ENCODE measurements at places on chromosomes 7 and 10.
A peak's percentile ranks its signal among the peaks of the same experiment; 100 is the strongest.

DNA sequence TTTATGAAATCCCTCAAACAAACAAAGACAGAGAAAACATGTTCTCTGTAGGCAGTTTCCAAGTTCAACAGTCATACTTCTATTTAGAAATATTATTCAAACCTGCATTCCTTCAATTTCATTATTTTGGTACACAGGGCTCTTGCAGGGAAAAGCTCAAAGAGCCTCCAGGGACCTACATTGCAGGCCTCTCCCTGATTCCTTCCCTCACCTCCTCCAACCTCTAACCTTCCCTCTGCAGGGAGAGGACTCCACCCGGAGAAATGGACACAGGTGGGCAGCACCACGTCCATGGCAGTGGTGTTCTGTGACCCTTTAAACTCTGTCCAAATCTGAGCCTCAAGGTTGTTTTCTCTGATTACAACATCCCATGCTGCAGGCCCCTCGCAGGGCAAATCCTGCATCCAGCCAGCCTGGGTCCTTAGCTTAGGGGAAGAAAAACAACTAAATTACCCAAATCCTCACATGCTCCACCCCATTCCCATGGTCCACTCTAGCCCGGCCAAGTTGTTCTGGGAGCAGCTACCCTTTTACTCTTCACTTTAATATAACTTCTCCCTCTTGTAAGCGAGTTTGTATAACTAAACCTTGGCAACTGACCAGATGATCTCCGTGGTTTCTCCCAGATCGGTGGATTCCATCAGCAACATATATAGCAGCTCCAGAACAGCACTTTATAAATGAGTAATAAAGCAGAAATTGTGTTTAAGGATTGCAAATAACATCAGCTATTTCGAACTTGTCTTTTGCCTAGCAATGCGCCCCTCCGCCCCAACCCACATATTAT is 129.8 kb downstream of the CUBN start:
- DNase-seq, result peak; percentile 81

DNA sequence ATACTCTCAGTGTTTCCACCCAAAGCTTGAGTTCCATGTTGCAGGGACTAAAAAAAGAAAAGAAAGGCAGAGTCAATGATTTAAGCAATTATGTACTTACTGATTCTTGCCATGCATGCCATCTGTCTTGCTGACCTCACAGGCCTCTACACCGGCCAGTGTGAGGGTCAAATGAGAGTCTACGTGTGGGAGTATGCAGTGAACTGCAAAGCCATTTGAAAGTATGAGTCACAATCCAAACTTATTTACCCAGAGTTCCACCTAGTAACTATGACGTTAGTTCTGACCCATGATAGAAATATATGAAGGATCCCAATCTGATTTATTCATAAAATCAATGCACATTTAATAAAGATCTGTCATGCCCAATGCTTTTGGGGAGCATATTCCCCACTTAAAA is 26.5 kb downstream of the PDE1C start:
- DNase-seq, result peak; percentile 83

GRCh38 chr7:15855525-15856109 is 169.1 kb upstream of the MEOX2 start:
- no peak for DNase-seq

DNA sequence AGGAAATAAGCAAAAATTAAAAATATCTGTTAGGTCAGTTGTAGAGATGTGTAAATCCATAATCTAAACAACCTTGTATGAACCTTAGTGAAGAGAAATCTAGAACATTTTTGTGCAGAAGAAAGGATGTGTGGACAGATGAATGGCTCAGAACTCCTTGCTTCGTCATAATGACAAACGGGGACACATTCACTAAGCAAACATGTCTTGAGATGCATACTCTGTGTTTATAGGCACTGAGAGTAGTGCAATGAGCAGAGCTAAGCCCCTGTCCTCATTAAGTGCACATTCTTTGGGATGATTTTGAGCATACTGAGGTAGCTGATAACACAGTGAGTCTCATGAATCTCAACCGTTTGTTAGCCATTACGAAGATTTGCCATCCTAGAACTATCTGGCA is 360.6 kb upstream of the ANKRD30A start:
- DNase-seq, result no peak

GRCh38 chr7:90759710-90760109 is 163.6 kb downstream of the CDK14 start:
- DNase-seq, result no peak

GRCh38 chr10:118543714-118544400 is 51.6 kb downstream of the PRLHR start:
- peak; percentile 7 for DNase-seq

- no peak for DNase-seq
These were observed 999 bp downstream of the ITIH5 start for GRCh38 chr10:7665767-7666166.

GRCh38 chr7:133790911-133791310 is 336.2 kb upstream of the LRGUK start:
- DNase-seq, result no peak

DNA sequence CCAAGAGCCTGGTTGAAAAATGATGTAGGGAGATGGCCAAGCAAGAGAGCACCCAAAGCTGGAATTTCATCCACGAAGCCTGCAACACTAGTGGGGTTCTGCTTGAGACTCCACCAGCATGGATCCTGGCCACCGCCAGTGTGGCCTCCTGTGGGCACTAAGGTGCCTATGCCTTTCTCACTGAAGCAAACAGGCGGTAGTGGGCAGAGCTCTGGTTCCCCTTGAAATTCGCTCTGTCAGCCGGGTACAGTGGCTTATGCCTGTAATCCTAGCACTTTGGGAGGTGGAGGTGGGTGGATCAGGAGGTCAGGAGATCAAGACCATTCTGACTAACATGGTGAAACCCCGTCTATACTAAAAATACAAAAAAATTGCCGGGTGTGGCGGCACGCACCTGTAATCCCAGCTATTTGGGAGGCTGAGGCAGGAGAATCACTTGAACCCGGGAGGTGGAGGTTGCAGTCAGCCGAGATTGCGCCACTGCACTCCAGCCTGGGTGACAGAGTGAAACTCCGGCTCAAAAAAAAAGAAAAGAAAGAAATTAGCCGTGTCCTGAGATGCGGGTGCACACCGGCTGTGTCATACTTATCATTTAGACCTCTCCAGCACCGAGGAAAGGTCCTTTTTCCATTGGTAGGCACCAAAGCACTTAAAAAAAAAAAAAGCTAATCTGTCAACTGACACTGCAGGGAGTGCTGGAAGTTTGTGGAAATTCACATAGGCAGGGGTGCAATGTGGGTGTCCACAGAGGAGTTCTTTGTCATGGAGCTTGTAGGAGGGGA is 28.3 kb downstream of the CCM2 start:
- no peak for DNase-seq

Measured in astrocyte of the spinal cord (primary cell).